ENCODE measurements at places on chromosomes 13 and 19.

GRCh38 chr19:54345938-54346386 is 7.0 kb upstream of the LILRA4 start:
- no peak for DNase-seq

- no peak for DNase-seq
Observed at GRCh38 chr19:19539698-19540063, 1.6 kb downstream of the CILP2 start.

DNA sequence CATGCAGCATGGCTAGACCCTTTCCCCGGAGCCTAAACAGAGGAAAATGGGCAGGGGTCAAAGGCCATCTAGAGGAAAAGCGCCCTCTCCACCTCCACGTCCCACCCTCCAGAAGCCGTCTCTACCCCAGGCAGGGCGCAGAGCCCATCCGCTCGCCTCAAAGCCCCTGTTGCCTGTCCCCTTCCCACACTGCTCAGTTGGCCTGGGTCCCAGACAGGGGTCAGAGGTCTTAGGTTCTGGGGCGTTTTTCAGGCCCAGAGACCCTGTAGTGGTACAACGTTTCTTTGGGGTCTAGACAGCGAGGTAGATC is 285 bp downstream of the TMEM143 start:
- DNase-seq = no peak

DNA sequence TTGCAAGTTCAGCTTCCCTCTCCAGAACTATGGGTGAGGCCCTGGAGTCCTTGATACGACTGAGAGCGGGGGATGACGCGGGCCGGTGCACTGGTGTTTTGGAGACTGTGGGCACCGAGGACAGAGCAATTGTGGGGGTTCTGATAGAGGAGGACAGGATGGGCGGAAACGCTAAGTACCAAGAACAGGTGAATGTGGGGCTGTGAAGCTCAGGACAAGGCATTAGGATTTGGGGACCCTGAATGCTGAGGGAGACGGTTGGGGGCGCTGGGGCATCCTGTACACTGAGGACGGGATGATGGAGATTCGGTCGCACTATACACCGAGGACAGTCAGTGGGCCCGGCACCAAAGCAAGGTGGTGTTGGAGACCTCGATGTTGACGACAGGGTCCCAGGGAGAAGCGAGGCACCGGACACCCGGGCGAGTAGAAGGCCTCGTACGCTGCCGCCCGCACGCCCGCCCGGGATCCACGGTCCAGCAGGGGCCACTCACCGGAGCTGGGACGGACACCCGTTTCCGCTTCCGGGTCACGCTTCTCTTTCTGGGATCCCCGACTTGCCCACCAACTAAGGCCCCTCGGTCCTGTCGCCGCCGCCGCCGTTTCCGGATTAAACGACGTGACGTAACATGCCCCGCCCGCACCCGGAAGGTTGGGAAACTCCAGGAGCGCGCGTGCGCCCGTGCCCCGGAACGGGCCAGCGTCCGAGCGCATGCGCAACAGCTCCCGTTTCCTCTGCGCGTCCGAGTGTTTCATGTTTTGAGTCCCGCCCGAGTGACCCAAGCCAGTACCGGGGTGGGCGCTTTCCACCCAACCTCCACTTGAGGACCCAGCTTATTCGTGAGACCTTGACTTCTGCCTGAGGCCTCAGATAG is at the start of gene CHMP2A:
TSS of gene CHMP2A (minus strand) at position 612 of the 875 bp plus-strand sequence. CDS start 893 bp downstream, outside the sequence.
- DNase-seq = peak; percentile 96

GRCh38 chr19:24078680-24079079 is 8.3 kb upstream of the ZNF254 start:
- no peak for DNase-seq

GRCh38 chr19:8255426-8256125 is 46.4 kb downstream of the CERS4 start:
- no peak for DNase-seq

GRCh38 chr13:79901336-79901735 is 420.4 kb downstream of the NDFIP2 start:
- no peak for DNase-seq

DNA sequence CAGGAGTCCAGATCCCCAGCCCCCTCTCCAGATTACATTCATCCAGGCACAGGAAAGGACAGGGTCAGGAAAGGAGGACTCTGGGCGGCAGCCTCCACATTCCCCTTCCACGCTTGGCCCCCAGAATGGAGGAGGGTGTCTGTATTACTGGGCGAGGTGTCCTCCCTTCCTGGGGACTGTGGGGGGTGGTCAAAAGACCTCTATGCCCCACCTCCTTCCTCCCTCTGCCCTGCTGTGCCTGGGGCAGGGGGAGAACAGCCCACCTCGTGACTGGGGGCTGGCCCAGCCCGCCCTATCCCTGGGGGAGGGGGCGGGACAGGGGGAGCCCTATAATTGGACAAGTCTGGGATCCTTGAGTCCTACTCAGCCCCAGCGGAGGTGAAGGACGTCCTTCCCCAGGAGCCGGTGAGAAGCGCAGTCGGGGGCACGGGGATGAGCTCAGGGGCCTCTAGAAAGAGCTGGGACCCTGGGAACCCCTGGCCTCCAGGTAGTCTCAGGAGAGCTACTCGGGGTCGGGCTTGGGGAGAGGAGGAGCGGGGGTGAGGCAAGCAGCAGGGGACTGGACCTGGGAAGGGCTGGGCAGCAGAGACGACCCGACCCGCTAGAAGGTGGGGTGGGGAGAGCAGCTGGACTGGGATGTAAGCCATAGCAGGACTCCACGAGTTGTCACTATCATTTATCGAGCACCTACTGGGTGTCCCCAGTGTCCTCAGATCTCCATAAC is at the start of gene APOE:
TSS of gene APOE (plus strand) at position 360 of the 724 bp plus-strand sequence. CDS start 829 bp downstream, outside the sequence.
- DNase-seq = no peak

All from naive thymus-derived CD4-positive, alpha-beta T cell (primary cell).